ENCODE measurements at places on chromosomes 5 and 9.

DNA sequence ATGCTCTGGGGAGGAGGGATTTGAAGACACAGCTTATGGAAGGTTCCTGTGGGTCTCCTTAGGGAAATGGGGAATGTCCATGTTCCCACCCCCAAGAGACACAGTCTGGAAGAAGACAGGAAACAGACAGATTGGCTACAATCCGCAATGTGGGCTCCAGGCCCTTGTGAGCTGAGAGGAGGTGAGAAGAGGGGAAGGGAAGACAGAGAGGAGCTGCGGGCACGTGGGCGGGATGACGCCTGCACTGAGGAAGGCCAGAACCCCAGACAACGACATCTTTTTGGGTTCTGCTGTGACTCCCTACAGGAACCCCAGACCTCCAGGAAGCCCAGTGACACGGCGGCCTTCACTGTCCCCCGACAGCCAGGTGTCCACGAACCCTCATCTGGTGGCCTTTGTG lies 29.9 kb upstream of the NKD2 start:
- no peak for DNase-seq

DNA sequence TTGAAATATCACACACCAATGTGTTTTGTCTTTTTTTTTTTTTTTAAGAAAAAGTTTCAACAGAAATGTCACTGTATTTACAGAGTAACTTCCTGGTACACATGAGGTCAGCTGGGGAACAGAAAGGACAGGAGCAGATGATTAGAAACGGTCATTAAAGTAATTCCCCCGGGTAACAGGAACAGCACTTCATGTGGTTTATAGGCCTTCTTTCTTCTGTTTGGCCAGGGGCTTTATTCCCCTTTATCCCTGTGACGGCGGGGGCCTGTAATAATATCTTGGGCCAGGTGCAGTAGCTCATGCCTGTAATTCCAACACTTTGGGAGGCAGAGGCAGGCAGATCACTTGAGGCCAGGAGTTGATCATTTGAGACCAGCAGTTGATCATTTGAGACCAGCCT lies 30.5 kb upstream of the MSH3 start:
- DNase-seq, result no peak

- no peak for DNase-seq
These were observed 160.8 kb upstream of the IER5L start for GRCh38 chr9:129338724-129339430.

DNA sequence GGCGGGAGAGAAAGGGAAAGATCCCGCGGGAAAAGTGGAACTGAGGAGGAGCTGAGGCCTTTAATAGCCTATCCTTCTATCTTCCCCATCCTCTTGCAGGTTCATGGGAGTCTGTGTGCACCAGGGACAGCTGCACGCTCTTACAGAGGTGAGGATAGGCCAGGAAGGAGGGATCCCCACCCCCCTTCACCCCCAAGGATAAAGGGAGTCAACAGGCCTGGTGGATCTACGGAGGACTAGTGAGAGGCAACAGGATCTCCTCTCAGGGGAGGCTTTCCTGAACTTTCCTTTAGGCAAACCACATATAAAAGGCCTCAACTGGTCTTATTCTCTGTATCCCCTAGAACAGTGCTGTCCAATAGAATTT lies 1.1 kb downstream of the TESK1 start:
- no peak for DNase-seq

- no peak for DNase-seq
These were observed 32.1 kb upstream of the IL6ST start for GRCh38 chr5:56026863-56027300.

DNA sequence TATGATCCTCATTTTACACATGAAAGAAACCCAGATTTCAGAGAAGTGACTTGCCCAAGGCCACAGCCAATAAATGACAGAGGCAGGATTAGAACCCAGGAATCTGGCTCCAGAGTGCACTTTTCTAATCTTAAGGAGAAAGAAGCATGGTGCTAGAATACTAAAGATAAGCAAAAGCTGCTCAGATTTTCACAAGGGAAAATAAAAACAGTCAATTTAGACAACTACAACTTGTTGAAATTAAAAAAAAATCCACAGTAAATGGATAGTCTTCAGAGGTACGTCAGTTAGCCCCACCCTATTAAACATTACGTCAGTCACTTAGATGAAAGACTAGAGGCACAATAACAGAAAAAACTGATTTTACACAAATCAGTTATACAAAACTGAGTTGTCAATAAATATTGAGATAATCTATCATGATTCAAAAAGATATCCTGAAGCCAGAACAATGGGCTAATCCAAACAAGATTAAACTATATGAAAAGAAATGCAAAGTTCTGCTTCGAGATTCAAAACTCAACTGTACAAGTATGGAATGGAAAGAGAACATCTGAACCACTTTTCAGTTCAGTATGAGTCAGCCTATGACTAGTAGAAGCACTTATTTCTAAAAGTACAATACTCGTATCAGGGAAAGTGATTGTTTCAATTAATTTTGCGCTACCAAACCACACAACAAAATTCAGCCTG lies 9.3 kb downstream of the TMEM245 start:
- DNase-seq, result no peak

- DNase-seq, result no peak
These were observed 28.3 kb downstream of the POU4F3 start for GRCh38 chr5:146366904-146367303.

DNA sequence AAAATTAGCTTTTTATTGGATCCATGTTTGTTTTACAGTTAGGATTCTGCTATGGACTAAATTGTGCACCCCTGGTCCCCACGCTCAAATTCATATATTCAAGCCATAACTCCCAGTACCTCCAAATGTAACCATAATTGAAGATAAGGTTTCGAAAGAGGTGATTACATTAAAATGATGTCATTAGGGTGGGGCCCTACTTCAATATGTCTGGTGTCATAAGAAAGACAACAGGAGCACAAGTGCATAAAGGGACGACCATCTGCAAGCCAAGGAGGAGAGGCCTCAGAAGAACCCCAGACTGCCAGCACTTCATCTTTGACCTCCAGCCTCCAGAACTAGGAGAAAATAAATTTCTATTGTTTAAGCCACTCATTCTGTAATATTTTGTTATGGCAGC lies 7.4 kb upstream of the HNRNPA0 start:
- no peak for DNase-seq

DNA sequence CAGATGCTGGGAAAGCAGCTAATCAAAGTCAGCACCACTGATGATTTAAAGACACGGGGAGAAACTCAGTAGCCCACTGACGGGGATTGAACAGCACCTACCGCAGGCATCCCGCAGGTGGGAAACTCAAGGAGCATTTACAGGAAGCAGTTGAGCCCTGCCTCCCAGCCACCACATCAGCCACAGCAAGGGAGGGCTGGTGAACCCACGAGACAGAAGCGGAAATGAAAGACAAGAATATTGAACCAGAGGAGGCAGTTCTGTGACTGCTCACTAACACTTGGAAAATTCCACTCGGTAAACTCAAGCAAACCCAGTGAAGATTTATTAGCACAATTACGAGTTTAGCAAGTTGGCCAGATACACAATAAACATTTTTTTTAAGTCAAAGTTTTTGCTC lies 10.6 kb upstream of the FAM163B start:
- DNase-seq, result peak; percentile 39

DNA sequence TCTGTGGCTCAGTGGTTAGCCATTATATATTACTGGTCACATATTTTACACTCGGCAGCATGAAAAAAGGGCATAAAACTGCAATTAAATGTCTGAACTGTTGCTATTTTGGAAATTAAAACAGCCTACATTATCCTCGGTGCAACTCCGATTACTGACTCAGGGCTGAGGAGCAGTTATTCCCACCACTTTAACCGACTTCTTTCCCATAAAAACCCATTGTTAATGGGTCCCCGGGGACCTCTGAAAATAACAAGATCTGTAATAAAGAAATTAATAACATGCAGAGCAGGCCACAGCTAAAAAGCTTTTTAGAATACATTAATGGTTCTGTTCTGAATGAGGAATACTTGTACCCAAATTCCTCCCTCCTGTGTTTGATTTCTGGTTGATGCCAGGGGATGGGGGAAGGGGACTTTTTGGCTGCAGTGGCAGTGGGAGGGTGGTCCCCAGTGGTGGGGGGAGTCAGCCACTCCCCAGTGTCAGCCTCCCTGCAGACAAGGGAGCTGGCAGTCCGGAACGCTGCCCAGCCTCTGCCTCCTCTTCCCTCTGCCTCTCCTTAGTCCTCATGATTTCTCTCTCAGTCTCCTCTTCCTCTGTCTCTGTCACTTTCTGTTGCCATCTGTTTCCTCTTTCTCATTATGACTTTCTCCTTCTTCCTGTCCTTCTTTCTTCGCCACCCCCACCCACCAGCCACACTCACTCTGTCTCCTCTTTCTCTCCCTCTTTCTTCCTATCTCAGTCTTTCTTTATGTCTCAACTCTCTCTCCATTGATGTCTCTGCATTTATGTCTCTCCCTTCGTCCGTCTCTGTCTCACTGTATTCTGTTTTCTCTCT lies 59.0 kb upstream of the ZBTB43 start:
- no peak for DNase-seq

DNA sequence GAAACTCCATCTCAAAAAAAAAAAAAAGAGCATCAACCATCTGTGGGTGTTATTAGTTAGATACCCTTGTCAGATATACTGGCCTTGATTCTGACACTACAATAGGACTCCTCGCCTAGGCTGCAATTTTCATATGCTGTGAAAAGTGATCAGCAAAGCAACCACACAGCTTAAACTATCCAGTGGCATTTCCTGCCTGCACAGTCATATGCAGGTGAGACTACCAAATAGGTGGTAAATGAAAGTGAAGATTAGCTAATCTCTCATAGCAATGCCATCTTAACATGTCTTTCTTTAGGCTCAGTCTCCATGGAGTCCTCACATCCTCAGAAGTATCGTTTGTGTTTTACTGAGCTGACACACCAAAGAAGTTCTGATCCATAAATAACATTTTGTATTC lies 40.8 kb downstream of the GRAMD2B start:
- no peak for DNase-seq

- DNase-seq, result no peak
These were observed 52.0 kb downstream of the ITGA2 start for GRCh38 chr5:53041071-53041692.

- no peak for DNase-seq
These were observed 1.6 kb upstream of the TMEM245 start for GRCh38 chr9:109121232-109121796.

DNA sequence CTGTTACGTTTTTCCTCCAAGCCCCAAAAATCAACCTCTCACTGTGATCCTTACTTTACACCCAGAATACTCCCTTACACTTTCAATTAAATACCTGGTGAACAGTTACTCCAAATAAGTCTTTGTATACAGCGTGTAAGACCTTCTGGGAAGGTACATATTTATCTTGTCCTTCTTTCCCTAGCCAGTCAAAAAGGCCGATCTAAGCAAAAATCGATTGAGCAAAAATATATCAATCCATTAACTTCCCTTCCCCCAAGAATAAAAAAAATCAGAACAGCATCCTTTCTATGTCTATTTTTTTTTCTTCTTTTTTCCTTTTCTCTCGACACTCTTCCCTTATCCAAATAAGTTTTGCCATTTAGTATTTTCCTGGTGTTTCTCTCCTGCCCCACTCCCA lies 71.3 kb downstream of the ABHD17B start:
- DNase-seq, result no peak

- DNase-seq, result no peak
These were observed 16.9 kb upstream of the ZNF366 start for GRCh38 chr5:72523960-72524582.

- no peak for DNase-seq
These were observed 78.4 kb downstream of the SEMA5A start for GRCh38 chr5:9467199-9468059.

GRCh38 chr5:42302186-42302585 lies 121.1 kb upstream of the GHR start:
- DNase-seq, result no peak

DNA sequence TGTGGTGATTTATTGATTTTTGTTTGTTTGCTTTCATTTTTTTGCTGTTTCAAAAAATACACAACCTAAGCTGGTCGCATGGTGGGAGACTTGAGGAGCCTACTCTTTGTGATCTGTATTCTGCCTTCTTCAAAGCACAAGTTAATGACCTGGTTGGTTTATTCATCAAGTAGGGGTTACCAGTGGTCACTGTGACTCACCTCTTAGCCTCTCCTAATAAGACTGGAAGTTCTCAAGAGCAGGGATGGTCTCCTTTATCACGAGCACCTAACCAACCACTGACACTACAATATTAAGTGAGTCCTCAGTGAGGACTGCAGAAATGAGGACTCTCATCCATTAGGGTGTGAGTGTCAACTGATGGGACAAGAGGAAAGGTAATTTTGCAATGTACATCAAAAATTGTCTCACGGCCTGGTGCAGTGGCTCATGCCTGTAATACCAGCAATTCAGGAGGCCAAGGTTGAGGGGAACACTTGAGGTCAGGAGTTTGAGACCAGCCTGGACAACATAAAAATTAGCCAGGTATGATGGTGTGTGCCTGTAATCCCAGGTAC lies 13.6 kb upstream of the MTMR12 start:
- no peak for DNase-seq

DNA sequence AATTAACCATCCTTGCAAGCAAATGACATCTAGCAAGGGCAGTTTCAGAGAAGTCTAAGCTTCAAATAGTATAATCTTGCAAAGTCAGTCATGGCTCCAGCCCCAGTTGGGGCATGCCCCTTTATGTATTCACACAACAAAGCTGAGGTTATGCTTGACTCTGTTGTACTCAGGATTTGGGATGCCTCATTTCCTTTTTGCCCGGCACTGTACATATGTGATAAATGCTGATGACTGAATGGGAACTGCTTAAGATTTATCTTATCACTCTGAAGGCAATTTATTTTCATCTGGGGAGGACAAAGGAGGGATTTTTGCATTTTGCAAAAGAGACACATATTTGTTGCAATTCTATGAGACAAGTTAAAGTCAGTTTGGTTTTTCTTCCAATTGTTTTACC lies 219.2 kb downstream of the TRPM3 start:
- DNase-seq, result no peak

DNA sequence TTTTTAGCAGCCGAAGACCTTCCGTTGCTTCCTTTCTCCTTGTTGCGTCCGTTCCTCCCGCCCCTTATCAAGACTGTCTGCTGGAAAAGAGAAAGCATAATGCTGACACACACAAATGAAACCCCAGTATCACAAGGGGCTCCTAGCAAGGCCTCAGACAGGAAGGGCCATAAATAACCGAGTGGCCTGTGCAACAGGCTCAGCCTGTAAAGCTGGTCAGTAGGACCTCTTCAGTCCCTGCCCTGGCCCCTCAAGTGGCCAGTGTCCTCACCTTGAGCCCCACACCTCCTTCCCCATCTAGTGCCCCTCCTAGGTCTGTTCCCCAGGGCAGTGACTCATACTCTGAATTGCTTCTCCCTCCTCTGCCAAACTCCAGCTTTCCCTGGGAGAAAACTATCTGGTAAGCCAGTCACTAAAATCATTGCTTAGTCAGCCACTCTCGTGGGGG lies 174.6 kb upstream of the IL12B start:
- DNase-seq, result no peak

DNA sequence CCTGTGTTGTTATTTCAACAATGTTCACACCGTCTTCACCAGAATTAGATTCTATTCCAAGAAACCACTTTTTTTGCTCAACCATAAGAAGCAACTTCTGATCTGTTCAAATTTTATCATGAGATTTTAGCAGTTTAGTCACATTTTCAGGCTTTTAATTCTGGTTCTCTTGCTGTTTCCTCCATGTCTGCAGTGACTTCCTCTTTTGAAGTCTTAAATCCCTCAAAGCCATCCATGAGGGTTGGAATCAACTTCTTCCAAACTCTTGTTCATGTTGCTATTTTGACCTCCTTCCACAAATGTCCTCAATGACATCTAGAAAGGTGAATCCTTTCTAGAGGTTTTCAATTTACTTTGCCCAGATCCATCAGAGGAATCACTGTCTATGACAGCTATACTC lies 25.7 kb upstream of the ENTREP1 start:
- no peak for DNase-seq

All from stimulated activated CD4-positive, alpha-beta T cell treated with anti-CD3 and anti-CD28 coated beads, Interleukin-1b, Interleukin-23, amount 100 ng/mL, for 4 hours (primary cell).